Spleen (tissue), 13 donors: ENCODE measurements at places on chromosomes 13 and 19. TPM values are rescaled to one million over a fixed set of nuclear protein-coding genes. Genes with fewer than 3 reads are reported as not detected.

GRCh38 chr19:29618871-29619270 is 12.8 kb downstream of the POP4 start:
- peak; percentile 61 for DNase-seq

HSPH1 gene
- total RNA-seq, result 25.6 TPM

DNA sequence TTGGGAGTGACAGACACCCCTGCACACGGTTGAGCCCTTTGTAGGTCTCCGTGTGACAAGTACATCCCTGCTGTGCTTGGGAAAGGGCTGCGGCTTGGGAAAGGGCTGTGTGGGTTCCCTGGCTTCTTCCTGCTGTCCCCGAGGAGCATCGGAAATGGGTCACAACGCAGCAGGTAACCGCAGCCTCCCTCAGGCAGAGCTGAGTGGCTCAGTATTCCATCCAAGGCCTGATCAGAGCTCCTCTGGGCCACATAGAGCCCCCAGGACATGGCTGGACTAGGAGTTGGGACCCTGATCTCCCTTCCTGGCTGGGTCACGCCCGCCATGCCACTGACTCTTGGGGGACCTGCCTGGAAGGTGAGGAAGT is 16.3 kb downstream of the TECR start:
- DNase-seq, result no peak

GRCh38 chr13:112873851-112874750 is 94.9 kb upstream of the MCF2L start:
- peak; percentile 94 for DNase-seq

LPAR2 gene
- 62.8 TPM for total RNA-seq

- DNase-seq, result no peak
Observed at GRCh38 chr13:51311231-51311630, 28.3 kb upstream of the SERPINE3 start.

VSTM1 gene
- total RNA-seq, result 5.8 TPM

- DNase-seq, result no peak
Observed at GRCh38 chr13:59360916-59361315, 802.8 kb downstream of the DIAPH3 start.

GRCh38 chr13:29503041-29503837 is 92.2 kb downstream of the SLC7A1 start:
- peak; percentile 76 for DNase-seq

GRCh38 chr13:44573790-44574465 is 2.2 kb downstream of the TSC22D1 start:
- no peak for DNase-seq

DNA sequence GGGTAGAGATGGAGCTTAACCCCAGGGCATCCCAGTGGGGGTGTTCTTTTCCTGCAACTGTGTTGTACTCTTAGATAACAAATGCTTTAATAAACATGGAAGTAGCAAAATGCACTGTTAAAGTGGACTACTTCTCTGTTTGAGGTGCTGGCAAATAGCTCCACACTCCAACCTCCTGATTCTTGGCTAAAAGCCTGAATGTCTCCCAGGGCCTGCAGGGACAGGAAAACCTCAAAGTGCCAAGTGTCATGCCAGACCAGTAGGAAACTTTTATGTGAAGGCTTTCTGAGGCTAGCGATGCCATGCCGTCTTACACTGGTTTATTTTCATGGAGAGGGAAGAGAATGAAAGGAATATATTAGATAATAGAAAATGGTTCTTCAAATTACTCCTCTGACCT is 6.8 kb downstream of the FREM2 start:
- DNase-seq, result no peak

ICAM4 gene
- total RNA-seq, result 1.4 TPM

- DNase-seq, result no peak
Observed at GRCh38 chr13:110775576-110775975, 62.1 kb downstream of the ING1 start.

IZUMO1 gene
- 0.84 TPM for total RNA-seq

- DNase-seq, result peak; percentile 61
Observed at GRCh38 chr19:33157906-33158305, 26.0 kb downstream of the WDR88 start.

GRCh38 chr19:17333611-17334413 is 843 bp downstream of the ANO8 start:
- peak; percentile 85 for DNase-seq

DNA sequence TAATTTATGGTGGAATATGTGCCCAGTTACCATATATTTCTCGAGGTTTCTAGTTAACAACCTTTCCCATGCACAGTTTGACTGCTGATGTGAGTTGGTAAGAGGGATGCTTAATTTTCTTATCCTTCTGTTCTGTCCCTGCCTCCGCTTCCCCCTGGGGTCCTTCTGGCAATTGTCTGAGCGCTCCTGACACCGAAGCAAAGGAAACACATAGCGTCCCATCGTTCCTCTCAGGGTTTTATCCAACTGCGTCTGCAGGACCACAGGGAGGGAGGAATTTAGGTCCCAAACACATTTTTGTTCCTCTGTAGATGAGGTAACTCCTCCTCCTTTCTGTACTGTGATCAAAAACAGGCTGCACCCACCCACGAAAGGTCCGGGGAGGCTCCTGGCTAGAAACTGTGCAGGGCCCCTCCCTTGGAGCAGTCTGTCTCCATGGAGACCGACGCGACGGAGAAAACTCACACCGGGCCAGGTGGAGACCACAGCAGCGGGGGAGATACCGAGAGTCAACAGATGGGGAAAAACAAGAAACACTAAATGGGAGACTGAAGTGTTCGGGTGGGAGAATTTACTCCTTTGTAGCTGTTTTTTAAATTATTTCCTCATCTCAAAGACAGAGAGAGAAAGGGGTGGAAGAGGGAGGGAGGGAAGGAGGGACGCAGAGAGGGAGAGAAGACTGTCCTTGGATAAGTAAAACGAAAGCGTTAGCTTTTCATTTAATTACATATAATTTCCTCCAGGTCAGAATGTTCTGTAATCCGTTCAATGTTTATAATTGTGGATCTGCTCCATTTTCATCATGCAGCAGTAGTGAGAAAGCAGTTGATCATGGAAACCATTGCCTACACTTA is 191.8 kb upstream of the NBEA start:
- DNase-seq, result no peak

- DNase-seq, result no peak
Observed at GRCh38 chr13:25175431-25175830, 3.3 kb upstream of the AMER2 start.

GRCh38 chr19:3778899-3779723 is 7.1 kb downstream of the MATK start:
- no peak for DNase-seq

- DNase-seq, result peak; percentile 66
Observed at GRCh38 chr19:1486720-1487575, 3.2 kb downstream of the PCSK4 start.

ATP4B gene
- 0.43 TPM for total RNA-seq

ANKLE1 gene
- total RNA-seq, result 2.6 TPM

- peak; percentile 96 for DNase-seq
Observed at GRCh38 chr19:36115453-36116343, at the start of gene TBCB. Gene TBCB (plus strand): TSS chr19:36115468. CDS start chr19:36115561, 93 bp downstream.

DNA sequence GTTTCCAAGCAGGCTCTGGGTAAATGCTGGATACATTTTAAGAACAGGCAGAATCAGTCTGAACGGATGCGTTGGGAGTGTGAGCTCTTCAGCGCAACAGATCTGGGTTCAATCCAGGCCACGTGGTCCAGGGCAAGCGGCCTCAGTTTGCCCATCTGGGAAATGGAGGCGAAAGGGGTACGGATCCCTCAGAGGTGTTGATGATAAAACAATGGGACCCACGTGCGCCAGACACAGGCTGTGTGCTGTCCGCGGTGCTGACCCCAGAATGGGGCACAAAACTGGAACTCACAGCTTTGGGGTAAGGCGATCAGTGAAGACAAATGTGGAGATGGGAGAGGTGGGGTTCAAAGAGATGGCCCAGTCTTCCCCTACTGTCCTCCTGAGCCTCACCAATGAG is 13.1 kb upstream of the PDE4C start:
- DNase-seq, result no peak

GRCh38 chr19:12723641-12724426 is at the start of gene TNPO2:
Gene TNPO2 (minus strand): TSS chr19:12723932. CDS start chr19:12720977, 2,955 bp downstream.
- DNase-seq, result peak; percentile 89
